Thoracic aorta (tissue), 2 donors: ENCODE measurements at places on chromosomes 5 and 9. TPM values are rescaled to one million over a fixed set of nuclear protein-coding genes. Genes with fewer than 3 reads are reported as not detected.

C1QTNF3 gene
- total RNA-seq: 4.3 TPM

SLC6A18 gene
- not detected for total RNA-seq

SPATA31C1 gene
- total RNA-seq: not detected

MYMK gene
- not detected for total RNA-seq

ELOVL7 gene
- total RNA-seq: 3.0 TPM

IFNA2 gene
- not detected for total RNA-seq

NNT gene
- 27.9 TPM for total RNA-seq

PRR16 gene
- total RNA-seq: 19.8 TPM

SPINK4 gene
- total RNA-seq: not detected

IL3 gene
- not detected for total RNA-seq

DNA sequence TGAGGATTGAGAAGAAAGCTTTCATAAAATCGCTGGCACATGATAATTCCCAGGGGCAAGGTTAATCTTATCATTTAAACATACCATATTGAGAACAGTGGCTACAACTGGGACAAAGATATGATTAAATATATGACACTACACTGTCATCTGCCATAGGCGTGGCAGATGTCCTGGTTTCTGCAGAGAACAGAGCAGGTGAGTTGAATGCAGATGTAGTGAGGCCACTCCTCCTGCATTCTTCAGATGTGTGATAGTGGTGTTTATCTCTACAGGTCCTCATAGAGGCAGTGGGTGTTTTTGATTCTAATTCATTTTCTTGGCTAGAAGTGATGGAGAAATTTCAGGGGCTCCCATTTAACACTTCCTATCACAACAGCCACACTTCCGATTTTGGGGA lies 237.0 kb upstream of the CDH9 start:
- no peak for DNase-seq

GRCh38 chr5:132294728-132295504 lies 722 bp downstream of the SLC22A4 start:
- DNase-seq: peak; percentile 67

GRCh38 chr5:119129770-119130169 lies 58.9 kb downstream of the DMXL1 start:
- DNase-seq: no peak

DNA sequence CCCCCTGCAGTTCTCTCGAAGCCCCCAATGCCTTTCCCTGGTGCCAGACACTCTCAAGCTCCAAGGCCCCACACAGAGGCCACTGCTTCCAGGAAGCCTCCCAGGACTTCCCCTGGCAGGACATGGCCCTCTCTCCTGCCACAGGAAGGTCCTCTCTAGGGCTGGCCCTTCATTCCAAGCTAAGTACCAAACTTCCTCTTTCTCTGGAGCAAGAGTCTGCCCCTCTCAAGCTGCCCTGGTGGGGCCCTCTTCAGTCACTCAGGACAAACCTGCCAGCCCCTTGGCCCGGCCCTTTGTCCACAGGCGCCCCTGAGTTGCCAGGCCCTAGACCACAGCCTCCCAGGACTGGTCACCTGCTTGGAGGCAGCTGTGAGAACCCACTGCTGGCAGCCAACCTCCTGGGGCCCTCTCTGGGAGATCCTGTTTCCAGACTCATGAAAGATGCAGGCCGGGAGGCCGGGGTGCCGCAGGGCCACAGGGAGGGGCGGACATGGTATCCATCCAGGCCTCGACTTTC lies 6.6 kb downstream of the NINJ1 start:
- peak; percentile 1 for DNase-seq

- DNase-seq: no peak
Measured at GRCh38 chr9:72614067-72614466, 92.7 kb downstream of the TMC1 start.

- no peak for DNase-seq
Measured at GRCh38 chr5:68024426-68024825, 191.1 kb upstream of the PIK3R1 start.

DNA sequence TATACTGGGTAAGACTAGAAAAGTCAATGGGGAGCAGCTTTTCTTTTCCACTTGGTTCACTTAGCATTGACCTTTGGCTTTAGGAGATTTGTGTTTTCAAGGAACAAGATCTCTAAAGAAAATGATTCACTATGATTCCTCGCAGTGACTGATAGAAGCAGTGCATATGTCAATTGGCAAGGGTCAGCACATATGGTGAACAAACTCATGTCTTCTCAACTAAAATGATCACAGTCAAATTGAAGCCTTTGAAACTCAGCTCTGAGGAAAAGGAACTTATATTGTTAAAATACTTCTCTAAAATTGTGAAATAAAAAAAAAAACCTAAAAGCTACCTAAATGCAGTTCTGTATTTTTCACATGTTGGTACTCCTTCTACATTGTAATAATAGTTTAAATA lies 43.2 kb upstream of the IL7R start:
- DNase-seq: no peak

DNA sequence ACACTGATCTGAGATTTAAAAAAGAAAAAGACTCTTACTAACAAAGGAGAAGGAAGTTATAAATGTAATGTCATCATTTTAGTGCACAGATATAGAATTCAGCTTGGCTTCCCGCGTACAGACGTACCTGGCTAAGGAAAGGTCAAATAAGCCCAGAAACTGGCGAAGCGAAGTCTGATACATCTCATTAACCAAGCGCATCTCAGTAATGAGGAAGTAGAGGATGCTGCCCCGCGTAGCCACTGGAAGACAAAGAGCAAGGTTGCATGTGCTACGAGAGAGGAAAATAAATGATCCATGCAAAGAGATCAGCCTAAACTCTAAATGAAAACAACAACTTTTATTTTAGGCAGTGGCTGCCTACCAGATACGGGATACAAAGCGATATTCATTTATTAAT lies 208.8 kb downstream of the DNAH5 start:
- no peak for DNase-seq

DNA sequence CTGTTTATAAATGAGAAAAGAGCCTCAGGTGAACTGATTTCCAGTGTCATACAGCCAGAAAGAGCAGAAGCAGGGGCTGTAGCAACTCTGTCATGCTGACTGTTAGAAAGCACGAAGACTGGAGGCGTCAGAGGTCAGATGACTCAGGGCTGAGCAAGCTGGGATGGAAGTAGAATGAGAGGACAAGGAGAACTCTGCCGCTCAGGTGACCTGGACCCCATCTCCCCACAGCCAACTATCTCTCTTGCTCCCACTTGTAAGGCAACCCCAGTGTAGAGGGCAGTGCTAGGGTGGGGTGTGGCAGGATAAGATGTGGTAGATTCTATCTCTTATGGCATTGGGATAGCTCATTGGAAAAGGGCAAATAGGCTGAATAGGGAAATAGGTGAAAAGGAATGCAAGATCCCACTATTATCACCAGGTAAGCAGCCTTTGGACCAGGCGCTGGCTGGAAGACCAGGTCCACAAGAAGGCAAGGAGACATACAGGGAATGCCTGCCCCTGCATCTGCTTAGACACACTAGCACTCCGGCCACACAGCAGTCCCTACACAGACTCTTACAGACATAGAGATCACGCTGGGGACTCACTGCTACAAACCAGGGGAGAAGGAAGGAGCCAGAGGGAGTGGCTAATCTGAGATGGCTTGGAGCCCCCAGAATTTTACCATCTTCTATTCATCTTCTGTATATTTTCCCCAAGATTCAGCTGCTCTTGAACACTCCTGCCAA lies 21.2 kb upstream of the LOX start:
- no peak for DNase-seq

- no peak for DNase-seq
Measured at GRCh38 chr9:15469406-15469805, 41.4 kb downstream of the PSIP1 start.

GRCh38 chr5:106140101-106140500 lies 1530.6 kb downstream of the EFNA5 start:
- no peak for DNase-seq

DNA sequence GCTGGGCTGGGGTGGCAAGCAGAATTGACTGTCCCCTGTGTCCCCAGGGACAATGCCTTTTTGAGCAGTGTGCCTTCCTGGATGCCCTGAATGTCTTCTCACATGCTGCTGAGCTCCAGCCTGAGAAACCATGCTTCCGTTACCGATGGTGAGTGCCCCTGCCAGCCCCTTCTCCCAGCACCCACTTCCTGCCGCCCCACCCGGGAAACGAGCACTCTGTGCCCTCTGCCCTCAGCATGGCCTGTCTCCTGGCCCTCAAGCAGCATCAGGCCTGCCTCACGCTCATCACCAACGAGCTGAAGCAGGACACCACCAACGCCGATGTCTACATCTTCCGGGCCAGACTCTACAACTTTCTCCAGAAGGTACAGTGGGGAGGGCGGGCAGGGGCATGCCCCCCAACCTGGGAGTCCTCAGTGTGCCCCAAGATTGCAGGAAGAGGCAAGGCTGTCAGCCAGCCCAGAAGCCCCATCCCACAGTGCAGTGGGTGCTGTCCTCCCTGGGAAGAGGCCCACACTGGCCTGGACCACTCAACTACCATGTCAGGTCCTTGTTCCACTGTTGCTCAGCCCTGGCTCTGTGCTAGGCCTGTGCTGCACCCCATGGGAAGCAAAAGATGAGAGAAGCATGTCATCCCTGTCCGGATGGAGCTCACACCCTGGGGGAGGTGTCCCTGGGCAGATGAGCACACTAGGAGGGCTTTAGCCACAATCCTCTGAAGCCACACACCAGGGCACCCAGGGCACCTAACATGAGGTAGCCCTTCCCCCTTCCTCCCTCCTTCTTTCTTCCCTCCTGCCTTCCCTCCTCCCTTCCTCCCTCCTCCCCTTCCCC lies 4.4 kb downstream of the TTC16 start:
- no peak for DNase-seq

DNA sequence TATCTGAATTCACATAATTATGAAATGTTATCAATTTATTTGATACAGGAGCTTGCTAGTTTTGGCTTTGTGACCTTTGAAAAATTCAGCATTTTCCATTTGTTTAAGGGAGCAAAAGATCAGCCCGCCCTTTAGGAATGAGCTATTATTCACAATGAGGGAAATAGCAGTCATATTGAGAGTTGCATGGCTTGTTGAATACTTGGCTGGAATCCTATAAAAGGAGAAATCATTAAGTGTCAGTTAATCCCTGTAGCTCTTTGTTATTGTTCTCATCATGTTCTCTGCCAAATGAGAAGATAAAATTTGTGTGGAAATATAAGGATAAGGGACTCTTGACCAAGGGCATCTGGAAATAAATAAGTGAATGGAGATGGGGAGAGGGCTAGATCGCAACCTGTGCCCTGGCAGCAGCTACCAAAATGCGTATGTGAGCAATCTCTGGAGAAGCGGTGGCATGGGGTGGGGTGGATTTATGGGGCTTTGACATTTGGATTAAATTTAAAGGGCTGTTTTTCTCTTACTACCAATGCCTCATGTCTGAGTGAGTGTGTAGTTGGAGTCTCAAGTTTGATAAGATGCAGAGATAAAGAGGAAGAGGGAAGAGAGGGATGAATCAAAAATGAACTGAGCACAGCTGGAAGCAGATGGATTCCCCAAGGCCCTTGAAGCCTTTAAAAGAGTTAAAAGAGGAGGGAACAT lies 237.6 kb downstream of the NNT start:
- DNase-seq: no peak

- no peak for DNase-seq
Measured at GRCh38 chr5:2293906-2294305, 411.2 kb upstream of the IRX4 start.

- no peak for DNase-seq
Measured at GRCh38 chr9:131627648-131628458, 82.5 kb downstream of the PRRT1B start.

DNA sequence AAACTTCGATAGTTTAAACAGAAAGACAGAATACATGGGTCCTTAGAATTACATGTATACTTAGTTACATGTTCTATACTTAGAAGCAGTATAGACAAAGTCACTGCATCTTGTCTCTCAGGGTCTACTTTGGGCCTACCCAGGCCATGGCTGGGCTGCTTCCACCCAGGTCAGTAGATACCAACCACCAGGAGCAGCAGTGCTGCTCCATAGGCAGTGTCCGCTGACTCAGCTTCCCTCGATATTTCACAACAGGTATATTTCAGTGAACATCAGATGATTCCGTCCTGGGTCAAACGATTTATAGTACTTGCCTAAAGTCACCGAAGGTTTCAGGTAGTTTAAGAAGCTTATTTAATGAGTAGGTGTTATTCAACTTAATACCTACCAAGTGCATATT lies 18.0 kb downstream of the IARS1 start:
- no peak for DNase-seq

- no peak for DNase-seq
Measured at GRCh38 chr5:144179226-144179625, 8.6 kb downstream of the KCTD16 start.

DNA sequence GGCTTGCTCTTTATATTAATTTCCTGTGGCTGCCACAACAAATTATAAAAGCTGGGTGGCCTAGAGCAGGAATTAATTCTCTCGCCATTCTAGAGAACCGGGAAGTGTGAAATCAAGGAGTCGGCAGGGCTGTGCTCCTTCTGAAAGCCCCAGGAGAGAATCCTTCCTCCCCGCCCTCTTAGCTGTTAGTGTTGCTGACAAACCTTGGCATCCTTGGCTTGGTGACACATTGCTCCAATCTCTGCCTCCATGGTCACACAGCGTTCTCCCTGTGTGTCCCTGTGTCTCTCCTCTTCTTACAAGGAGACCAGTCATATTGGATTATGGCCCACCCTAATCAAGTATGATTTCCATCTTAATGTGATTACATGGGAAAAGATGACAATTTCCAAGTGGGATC lies 55.9 kb upstream of the NEURL1B start:
- no peak for DNase-seq

DNA sequence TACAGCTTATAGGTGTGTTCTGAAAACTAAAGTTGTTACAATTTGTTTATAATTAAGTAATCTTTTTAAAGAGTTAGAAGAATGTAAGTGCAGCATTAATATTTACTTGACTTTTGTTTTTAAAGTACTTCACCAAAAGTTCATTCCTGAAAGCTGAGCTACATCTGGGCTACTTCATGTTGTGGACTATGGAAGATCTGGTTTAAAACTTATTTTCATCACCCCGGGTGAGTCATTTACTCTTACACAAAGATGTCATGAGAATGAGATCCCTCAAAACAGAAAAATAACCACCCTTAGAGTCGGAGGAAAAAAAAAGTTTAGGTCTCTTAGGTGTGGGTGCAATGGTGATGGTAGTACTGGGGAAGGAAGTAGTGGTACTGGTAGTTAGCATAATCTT lies 5.1 kb downstream of the POU5F2 start:
- no peak for DNase-seq
